ENCODE measurements at places on chromosomes 4 and X. TPM values are rescaled to one million over a fixed set of nuclear protein-coding genes. Genes with fewer than 3 reads are reported as not detected.

DNA sequence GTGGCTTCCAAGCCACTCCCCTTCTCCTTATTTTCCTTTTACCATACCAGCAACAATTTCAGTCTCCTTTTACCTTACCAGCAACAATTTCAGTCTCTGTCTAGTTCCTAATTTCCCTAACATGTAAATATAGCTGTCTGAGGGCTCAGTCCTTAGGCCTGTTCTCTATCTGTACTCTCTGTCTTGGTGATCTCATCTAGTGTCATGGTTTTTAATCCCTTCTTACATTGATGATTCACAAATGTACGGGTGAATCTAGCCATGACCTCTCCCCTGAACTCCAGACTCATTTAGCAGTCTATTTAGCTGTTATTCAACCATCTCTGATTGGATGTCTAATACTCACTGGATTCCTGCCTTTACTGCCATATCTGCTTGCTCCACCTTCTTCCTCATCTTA, 7.2 kb downstream of the IL15 start:
- no peak overlapping the region for H3K27ac ChIP-seq
- H3K36me3 ChIP-seq, result no peaks in the 10 kb centered on the region
- no peak overlapping the region for H3K4me3 ChIP-seq
- DNase-seq, result no peak
- no peaks in the 10 kb centered on the region for H3K27me3 ChIP-seq

GRCh38 chr4:120524237-120524636, 398.3 kb downstream of the PRDM5 start:
- no peak overlapping the region for H3K27ac ChIP-seq
- no peaks in the 10 kb centered on the region for H3K36me3 ChIP-seq
- H3K27me3 ChIP-seq, result no peaks in the 10 kb centered on the region
- H3K4me3 ChIP-seq, result no peak overlapping the region
- DNase-seq, result no peak

- H3K36me3 ChIP-seq, result no peaks in the 10 kb centered on the region
- DNase-seq, result no peak
- H3K4me1 ChIP-seq, result no peaks in the 10 kb centered on the region
- H3K4me3 ChIP-seq, result no peak overlapping the region
Observed at GRCh38 chr4:27316176-27316575, 455.5 kb downstream of the STIM2 start.

DNA sequence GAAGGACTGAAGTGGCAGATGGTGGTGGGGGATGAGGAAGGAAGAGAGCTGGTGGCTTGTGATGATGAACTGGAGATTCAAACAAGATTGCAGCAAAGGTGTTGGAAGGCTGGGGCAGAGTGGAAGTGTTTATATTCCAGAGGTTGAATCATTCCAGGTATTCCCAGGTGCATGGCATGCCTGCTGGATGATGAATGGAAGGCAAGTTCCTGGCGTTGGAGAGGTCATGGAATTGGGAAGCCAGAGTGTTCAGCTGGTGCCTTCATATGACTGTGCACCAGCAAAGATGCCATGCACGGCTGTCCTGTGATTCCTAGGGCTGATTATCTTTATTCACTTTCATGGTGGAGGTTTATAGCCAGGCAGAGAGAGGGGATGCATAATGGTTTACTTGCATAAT, 135.8 kb upstream of the PUDP start:
- no peak overlapping the region for H3K4me3 ChIP-seq
- H3K27ac ChIP-seq, result no peak overlapping the region
- no peaks in the 10 kb centered on the region for H3K4me1 ChIP-seq
- peaks cover 4% of the 10 kb centered on the region for H3K36me3 ChIP-seq

DNA sequence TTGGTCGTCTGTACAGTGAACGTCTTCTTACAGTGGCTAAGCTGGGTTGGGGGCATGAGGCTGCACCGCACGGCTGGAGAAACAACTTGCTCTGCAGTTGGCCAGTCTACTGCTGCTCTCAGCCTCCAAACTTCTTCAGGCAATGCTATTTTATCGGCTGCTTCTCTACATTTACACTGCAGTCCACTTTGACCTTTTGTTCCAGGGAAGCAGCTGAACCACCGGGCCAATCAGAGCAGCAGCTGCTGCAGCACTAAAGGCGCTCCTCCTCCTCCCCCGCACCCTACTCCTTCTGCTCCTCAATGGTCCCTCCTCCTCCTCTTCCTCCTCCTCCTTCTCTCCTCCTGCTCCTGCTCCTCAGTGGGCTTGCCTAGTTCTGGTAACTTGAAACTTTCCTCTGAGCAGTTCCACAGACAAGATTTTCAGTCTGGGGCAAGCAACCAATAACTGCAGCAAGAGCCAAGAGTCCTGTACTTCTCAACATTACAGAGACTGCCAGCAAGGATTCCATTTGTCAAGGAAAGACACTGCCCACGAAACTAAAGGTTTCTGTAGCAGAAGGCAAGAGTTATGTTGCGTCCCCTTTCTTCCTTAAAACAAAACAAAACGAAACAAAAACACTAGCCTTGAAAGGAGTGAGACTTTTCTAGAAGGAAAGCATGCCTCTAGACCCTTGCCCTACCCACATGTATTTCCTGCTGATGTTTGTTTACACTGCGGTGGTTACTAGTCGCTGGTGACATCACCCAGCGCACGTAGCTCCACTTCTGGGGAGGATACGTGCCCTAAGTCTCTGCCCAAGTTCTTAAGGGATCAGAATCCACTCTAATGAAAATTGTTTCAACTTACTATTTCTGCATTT, 125.7 kb upstream of the NAP1L5 start:
- H3K4me3 ChIP-seq, result peak overlapping the region; percentile 93
- no peaks in the 10 kb centered on the region for H3K36me3 ChIP-seq
- no peaks in the 10 kb centered on the region for H3K27me3 ChIP-seq
- peak; percentile 81 for DNase-seq

DNA sequence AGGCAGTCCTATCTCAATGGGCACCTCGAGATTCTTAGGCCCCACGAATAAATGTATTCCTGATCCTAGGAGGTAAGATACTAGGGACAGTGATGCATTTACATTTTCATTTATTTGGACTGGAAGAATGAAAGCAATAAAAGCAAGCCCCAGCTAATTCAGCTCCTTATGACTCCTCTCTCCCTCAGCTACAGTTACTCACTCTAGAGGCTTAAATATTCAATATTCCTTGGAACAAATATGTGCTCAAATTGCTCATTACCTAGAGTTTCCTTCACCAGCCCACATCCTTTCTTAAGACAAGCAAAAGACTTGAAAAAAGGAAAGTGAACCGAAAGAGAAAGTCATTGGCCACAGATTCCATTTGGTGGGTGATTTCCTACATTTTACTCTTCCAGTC, 13.9 kb downstream of the PAGE2 start:
- H3K27ac ChIP-seq, result peak overlapping the region; percentile 37
- H3K27me3 ChIP-seq, result peaks cover 4% of the 10 kb centered on the region
- no peak for DNase-seq
- no peaks in the 10 kb centered on the region for H3K36me3 ChIP-seq
- no peak overlapping the region for H3K4me3 ChIP-seq

DNA sequence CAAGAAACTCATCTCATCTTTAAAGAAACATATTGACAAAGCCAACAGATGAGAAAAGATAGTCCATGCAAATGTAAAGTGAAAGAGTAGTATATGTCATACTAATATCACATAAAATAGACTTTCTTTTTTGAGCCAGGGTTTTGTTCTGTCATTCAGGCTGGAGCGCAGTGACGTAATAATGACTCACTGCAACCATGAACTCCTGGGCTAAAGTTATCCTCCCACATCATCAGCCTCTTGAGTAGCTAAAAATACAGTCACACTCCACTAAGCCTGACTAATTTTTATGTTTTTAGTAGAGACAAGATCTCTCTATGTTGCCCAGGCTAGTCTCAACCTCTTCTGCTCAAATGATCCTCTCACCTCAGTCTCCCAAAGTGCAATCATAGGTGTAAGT, 51.8 kb upstream of the TRAM1L1 start:
- H3K27me3 ChIP-seq, result no peaks in the 10 kb centered on the region
- no peak overlapping the region for H3K4me3 ChIP-seq
- DNase-seq, result no peak
- H3K36me3 ChIP-seq, result no peaks in the 10 kb centered on the region

GRCh38 chr4:115361781-115362180, 248.4 kb upstream of the NDST4 start:
- no peaks in the 10 kb centered on the region for H3K27me3 ChIP-seq
- H3K4me1 ChIP-seq, result no peaks in the 10 kb centered on the region
- no peak overlapping the region for H3K4me3 ChIP-seq
- no peak overlapping the region for H3K27ac ChIP-seq

DNA sequence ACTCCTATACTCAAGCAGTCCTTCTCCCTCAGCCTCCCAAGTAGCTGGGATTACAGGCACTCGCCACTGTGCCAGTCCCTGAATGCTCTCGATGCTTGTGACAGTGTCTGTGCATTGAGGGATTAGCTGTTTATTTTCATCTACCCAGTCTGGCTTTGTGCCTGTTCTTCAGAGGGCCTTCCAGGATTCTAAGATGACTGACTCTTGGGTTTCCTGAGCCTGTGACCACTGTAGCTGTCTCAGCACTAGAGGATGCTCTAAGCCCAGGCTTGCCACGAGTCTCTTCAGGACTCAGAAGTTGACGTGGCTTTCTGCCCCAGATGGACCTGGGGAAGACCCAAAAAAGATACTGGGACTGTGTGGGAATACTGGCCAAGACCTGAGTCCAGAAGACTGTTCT, 201.4 kb downstream of the ARHGAP10 start:
- H3K27me3 ChIP-seq, result peaks cover 1% of the 10 kb centered on the region
- no peaks in the 10 kb centered on the region for H3K4me1 ChIP-seq
- no peak overlapping the region for H3K27ac ChIP-seq
- H3K4me3 ChIP-seq, result no peak overlapping the region
- no peak for DNase-seq

- H3K4me1 ChIP-seq, result peaks cover 11% of the 10 kb centered on the region
- DNase-seq, result no peak
- no peak overlapping the region for H3K4me3 ChIP-seq
- no peaks in the 10 kb centered on the region for H3K27me3 ChIP-seq
- peaks cover 34% of the 10 kb centered on the region for H3K36me3 ChIP-seq
- no peak overlapping the region for H3K27ac ChIP-seq
Observed at GRCh38 chr4:8219236-8219635, 20.1 kb downstream of the SH3TC1 start.

- peaks cover 5% of the 10 kb centered on the region for H3K4me1 ChIP-seq
- no peaks in the 10 kb centered on the region for H3K36me3 ChIP-seq
- peaks cover 10% of the 10 kb centered on the region for H3K27me3 ChIP-seq
- no peak for DNase-seq
- H3K27ac ChIP-seq, result no peak overlapping the region
- H3K4me3 ChIP-seq, result no peak overlapping the region
Observed at GRCh38 chr4:118586357-118586790, 98.8 kb upstream of the METTL14 start.

DNA sequence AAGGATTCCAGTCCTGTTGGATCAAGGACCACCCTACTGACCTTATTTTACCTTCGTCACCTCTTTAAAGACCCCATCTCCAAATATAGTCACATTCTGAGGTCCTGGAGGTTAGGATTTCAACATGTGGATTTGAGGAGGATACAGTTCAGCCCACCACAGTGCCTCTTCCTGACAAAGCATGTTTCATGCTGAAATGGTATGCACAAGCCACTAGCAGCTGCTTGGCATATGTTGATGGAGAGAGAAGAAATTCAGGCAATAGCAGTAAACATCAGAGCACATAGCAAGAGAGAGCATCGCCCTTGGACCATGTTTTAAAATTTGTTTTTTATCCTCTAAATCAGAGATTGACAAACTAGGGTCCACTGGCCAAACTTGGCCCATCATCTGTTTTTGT, 172.1 kb downstream of the PRKX start:
- H3K36me3 ChIP-seq, result no peaks in the 10 kb centered on the region
- peaks cover 2% of the 10 kb centered on the region for H3K27me3 ChIP-seq
- no peak overlapping the region for H3K27ac ChIP-seq
- DNase-seq, result no peak
- H3K4me1 ChIP-seq, result no peaks in the 10 kb centered on the region
- H3K4me3 ChIP-seq, result no peak overlapping the region

DNA sequence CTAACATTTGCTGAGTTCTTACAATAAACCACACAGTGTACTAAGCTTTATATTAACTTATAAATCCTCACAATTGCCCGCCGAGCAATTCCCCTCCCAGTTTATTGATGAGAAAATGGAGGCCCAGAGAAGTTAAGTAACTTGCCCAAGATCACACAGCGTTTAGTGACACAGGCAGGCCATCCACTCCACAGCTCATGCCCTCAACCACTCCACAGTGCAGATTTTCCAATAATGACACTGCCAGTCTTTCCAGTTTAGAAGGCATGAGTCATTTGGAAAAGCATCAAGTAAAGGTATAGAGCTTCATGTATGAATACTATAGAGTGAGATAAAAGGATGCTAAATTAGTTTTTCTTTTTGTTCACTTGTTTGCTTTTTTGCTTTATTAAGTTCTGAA, 208.5 kb downstream of the CAMK2D start:
- no peak overlapping the region for H3K4me3 ChIP-seq
- no peak for DNase-seq
- no peak overlapping the region for H3K27ac ChIP-seq
- H3K36me3 ChIP-seq, result no peaks in the 10 kb centered on the region

GRCh38 chr4:153582954-153583702, 101.0 kb upstream of the TLR2 start:
- H3K27ac ChIP-seq, result no peak overlapping the region
- DNase-seq, result no peak
- H3K36me3 ChIP-seq, result peaks cover 13% of the 10 kb centered on the region

GRCh38 chr4:123821861-123822260, 425.3 kb downstream of the SPRY1 start:
- no peak for DNase-seq
- H3K4me3 ChIP-seq, result no peak overlapping the region
- no peaks in the 10 kb centered on the region for H3K4me1 ChIP-seq
- no peaks in the 10 kb centered on the region for H3K36me3 ChIP-seq
- no peak overlapping the region for H3K27ac ChIP-seq

DNA sequence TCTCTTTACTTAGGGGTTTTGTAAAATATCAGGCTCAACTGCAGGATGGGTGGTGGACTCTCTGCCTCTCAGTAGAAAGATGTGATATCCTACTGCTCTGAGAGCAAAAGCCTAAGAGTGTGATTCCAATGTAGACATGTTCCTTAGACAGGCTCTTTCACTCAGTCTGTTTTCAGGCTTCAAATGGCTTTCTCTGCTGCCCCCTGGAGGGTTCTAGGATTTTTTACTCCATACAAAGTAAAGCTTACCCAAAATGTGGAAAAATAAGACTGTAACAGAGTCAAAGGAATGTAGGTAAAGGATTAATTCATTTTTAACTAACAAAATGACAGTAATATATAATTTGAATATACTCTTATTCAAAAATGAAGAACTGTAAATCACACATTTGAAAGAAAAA, 32.1 kb downstream of the ZGRF1 start:
- DNase-seq, result peak; percentile 36
- no peak overlapping the region for H3K27ac ChIP-seq
- H3K36me3 ChIP-seq, result peaks cover 3% of the 10 kb centered on the region
- H3K27me3 ChIP-seq, result no peaks in the 10 kb centered on the region

- H3K27ac ChIP-seq, result no peak overlapping the region
- no peaks in the 10 kb centered on the region for H3K4me1 ChIP-seq
- DNase-seq, result no peak
- no peak overlapping the region for H3K4me3 ChIP-seq
Observed at GRCh38 chrX:49610718-49611310, 12.0 kb downstream of the GAGE1 start.

GRCh38 chrX:107677909-107678308, 49.6 kb downstream of the PRPS1 start:
- peaks cover 27% of the 10 kb centered on the region for H3K27me3 ChIP-seq
- no peak for DNase-seq
- no peaks in the 10 kb centered on the region for H3K36me3 ChIP-seq
- H3K27ac ChIP-seq, result no peak overlapping the region

Gene CACNA1F
- not detected for polyA plus RNA-seq

Gene FOXP3
- 0.13 TPM for polyA plus RNA-seq

Gene LARP1B
- polyA plus RNA-seq, result 7.4 TPM

Gene SLC4A4
- 8.0 TPM for polyA plus RNA-seq

Gene SLC6A14
- not detected for polyA plus RNA-seq

Gene PTPN13
- polyA plus RNA-seq, result not detected

Gene GSPT2
- polyA plus RNA-seq, result 10.7 TPM

Gene COX7B
- 724 TPM for polyA plus RNA-seq
